ENCODE measurements at places on chromosomes 2 and 18. TPM values are rescaled to one million over a fixed set of nuclear protein-coding genes. Genes with fewer than 3 reads are reported as not detected.

DNA sequence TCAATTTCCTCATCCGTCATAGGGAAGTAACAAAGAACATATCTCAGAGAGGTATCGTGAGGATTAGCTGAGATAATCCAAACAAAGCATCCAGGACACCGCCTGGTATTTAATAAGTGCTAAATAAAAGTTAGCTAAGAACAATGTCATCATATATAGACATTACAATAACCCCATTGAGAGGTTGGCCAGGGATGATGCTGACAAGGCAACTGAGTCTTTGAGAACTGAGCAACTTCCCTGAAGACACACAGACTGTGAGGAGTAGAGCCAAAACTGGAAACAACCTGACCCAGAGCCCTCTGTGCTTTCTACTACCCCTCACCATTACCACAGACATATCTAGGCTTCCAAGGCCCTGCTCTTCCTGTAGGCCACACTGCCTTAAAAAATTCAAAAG lies 1.6 kb upstream of the DCTN1 start:
- no peak for DNase-seq

- no peak for DNase-seq
These were observed 241.8 kb downstream of the STK39 start for GRCh38 chr2:168005586-168005985.

DNA sequence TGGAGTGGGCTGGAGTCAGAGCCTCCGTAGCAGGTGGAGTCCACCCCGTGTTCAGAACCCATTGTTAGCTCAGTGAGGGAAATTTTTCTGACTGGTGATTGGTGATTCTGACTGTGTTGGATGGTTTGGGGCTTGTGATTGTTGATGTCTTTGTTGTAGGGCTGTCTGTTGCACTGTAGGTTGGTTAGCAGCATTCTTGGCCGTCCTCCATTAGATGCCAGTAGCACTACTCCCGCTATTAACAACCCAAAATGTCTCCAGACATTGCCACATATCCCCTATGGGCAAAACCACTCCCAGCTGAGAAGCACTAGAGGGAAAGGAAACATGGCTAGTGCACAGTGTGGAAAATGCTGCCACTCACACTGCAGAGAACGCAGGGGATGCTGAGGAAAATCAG lies 51.7 kb downstream of the ARMC9 start:
- DNase-seq = no peak

DNA sequence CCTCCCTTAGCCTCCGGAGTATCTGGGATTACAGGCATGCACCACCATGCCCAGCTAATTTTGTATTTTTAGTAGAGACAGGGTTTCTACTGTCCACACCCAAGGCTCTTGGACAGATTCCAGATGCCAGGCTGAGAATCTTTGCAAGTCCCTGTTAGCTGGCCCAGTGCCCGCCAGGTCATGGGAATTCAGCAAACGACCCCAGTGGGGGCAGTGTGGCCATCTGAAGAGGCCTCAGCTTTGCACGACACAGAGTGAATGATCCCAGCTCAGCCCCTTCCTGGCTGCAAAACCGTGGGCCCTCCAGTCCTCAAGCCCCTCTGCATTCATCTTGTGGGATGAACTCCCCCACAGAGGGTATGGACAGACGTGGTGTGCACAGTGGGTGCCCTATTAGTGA lies 179.5 kb upstream of the ID2 start:
- peak; percentile 44 for DNase-seq

GRCh38 chr2:65227020-65227455 lies 593 bp upstream of the ACTR2 start:
- DNase-seq = no peak

DNA sequence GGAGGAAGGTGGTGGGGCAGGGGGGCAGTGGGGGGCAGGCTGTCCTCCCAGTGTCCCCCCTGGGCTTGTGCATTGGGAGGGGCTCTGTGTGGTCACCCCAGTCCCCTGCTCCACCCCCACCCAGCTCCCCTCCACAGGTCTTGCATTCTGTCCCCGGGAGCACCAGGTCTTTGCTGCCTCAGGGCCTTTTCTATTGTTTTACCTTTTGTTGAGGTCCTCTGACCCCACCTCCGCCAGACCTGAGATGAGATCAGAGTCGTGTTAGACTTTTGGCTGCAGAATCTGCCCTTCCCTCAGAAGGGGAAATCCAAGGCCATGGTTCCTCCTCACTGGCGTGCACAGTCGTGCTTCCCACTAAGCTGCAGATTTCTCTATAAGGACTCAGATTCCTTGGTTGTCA lies 20.8 kb downstream of the ATG4B start:
- DNase-seq = no peak

- DNase-seq = no peak
These were observed 152.6 kb upstream of the MEX3C start for GRCh38 chr18:51350081-51350480.

DNA sequence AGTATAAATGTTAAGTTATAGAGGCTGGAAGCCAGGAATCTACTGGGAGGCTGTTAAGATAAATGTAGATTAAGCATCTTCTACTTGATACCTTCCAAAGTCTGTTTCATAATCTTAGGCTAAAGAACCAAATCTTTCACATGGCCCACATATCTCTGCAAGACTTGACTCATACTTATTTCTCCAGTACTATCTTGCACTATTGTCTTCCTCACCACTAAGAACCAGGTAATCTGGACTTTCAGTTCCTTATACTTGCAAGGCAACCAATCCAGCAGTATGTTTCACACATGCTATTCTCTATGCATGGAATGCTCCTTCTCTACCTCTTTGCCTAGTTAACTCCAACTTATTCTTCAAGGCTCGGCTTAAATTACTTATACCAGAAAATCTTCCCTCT lies 62.2 kb downstream of the RBMS1 start:
- no peak for DNase-seq

DNA sequence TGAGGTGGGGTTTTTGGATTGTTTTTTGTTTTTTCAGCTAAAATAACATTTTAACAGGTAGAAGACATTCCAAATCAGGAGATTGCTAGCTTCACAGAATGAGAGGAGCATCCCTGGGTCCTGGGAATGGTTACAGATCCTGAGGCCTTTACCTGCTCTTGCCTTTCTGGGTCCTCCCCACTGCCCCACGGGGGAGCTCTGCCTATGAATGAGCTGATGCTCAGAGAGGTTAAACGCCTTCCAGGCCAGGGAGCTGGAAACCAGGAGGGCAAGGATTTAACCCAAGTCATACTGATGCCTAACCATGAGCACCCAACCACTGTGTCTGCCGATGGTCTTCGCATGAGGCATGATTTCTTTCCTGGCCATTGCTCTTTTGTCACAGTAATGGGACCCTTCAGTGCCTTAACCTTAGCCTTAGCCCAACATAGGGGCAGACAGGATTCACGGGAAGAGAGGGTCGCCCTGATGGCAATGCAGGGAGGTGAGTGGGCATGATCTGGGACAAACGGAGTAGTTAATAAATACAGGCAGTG lies 16.1 kb downstream of the MOCOS start:
- DNase-seq = no peak

EPB41L3 gene
- 1.5 TPM for total RNA-seq

DNA sequence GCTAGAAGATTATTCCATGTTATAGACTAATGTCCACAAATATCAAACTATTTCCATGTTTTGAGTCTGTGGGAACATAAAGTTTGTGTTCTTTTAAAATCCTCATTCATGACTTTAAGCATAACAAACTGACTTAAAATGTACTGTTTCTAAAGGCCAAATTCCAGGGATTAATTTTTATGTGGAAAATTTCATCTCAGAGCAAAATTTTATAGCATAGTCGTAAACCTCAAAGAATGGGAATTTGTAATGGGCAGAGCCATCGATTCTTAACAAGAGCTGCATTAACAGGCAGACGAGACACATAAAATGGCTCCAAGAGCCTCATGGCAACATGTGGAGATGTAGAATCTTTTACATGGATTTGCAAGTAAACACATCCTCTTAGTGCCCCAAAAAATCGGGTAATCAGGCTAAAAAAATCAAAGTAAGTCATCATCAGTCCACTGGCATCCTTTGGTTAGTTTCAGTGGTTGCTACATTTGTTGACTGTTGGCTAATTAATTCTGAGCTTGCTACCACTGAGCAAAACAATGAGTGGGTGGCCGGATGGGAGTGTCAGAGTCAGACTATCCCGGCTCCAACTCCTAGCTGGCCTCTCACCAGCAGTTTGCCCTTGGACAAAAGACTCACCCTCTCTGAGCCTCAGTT lies 119.6 kb downstream of the FAM210A start:
- DNase-seq = no peak

GRCh38 chr2:147709655-147710054 lies 135.2 kb upstream of the ACVR2A start:
- no peak for DNase-seq

GRCh38 chr2:123073371-123073770 lies 951.7 kb upstream of the CNTNAP5 start:
- DNase-seq = no peak

LHCGR gene
- not detected for total RNA-seq

DNA sequence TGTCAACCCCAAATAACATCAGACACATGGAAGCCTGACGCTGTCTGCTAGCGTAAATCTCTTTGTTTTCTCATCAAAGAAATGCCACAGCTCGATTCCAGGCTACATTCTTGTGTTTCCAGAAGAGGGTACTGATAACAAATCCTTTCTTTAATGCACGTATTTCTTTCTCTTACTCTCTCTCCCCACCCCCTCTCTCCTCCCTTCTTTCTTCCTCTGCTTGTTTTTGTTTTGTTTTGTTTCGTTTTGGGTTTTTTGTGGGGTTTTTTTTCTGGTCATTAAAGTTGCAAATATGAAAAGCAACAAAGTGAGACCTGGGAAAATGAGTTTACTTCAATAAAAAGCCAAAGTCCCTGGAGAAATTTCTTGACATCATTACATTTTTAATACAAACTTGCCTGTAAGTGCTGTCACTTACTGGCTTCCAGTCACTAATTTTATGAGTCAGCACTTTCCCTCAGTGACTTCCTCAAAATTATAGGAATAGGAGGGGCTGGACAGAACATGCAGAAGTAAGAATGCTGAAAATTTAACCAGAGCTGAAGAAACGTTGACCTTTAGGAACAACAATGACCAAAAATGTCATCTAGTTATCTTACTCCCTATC lies 106.7 kb upstream of the NABP1 start:
- DNase-seq = peak; percentile 37

DNA sequence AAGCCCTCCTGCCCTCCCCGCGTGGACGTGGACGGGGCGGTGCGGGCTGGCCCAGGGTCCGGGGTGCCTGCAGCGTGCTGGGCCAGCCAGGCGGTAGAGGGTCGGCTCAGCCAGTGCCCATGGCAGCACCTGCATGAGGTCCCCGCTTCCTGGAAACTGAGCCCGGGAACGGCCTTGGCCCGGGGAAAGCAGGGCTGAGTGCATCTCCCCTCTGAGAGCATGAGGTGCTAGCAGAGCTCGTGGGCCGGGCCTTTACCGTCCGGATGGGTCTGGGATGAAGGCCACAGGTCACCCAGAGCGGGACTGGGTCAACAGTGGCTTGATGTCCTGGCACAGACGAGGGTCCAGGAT lies 39.8 kb downstream of the TSHZ1 start:
- DNase-seq = no peak

GRCh38 chr2:68414876-68415275 lies 49.8 kb downstream of the PLEK start:
- DNase-seq = no peak

DNA sequence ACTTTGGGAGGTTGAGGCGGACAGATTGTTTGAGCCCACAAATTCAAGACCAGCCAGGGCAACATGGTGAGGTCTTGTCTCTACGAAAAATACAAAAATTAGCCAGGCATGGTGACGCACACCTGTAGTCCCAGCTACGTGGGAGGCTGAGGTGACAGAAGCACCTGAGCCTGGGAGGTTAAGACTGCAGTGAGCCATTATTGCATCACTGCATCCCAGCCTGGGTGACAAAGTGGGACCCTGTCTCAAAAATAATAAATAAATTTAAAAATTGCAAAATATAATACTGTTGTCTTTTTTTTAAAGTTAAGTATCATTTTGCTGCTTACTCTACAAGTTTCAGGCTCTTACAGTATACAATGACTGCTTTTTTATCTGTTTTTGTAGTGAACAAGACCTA lies 4.0 kb upstream of the ANKRD12 start:
- no peak for DNase-seq

C2orf72 gene
- total RNA-seq = not detected

- no peak for DNase-seq
These were observed 206.4 kb upstream of the ID2 start for GRCh38 chr2:8475349-8476031.

DNA sequence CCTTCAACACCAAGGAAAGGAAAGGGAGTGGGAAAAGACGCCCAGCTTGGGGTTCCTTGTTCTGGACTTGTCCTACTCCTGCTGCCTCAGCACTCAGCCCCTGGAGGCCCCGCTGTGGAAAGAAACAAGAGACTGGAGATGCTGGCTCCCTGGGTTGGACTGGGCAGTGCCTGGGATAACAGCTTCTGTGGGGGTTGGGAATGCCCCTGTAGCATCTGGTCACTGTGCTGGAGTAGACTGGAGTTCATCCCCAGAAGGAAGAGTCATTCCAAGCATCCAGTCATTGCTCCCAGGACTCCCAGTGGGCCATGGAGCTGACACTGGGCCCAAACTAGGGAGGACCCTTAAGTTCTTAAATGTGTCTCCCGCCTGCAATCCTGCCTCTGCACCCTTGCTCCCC lies 129.3 kb upstream of the HAAO start:
- DNase-seq = no peak

DNA sequence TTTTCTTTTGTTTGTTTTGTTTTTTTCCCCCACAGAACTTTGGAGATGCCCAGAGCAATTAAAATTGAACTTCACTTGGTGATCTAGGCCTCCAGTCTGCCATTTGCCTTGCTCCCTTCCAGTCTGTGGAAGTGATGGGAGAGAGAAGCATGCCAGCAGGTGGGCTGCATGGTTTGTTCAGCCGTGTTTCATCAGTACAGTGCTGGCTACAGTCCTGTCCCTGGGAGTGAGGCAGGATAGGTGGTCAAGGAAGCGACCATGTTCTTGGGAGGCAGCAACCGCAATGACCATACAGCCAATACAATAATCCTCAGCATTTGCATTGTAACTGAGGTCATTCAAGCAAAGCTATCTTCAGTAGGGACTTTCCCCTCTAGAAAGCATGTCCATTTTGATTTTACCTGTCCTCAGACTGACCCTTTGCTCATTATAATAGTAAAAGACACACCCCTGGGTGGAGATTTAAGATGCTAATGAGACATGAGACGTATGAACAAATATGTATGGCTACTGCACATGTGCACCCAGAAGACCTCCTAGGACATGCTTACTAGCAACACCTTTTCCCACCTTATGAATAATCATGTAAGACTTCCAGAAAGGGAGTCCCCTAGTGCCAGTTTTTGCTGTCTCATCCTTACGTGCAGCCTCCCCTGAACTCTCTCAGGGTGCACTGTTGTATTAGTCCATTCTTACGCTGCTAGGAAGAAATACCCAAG lies 11.1 kb upstream of the LIPG start:
- no peak for DNase-seq

- no peak for DNase-seq
These were observed 143.9 kb downstream of the CAPN13 start for GRCh38 chr2:30663321-30663720.

DNA sequence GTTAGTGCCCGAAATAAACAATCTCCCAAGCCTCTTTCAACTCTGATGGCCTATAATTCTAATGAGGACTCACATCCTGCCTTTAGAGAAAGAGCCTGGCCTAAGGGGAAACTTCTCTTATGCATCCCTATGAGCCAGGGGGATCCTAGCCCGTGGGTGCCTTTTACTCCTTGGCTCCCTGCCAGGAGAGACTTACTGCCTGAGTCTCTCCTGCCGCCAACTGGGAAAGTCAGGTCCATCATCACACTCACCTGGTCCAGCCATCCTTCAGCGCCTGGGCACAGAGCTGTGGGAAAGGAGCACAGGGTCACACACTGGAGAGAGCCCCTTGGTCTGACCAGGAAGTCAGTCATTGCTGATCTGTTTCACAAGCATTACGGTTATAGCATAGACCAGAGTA lies 24.1 kb downstream of the ENOSF1 start:
- DNase-seq = no peak
